ENCODE measurements at places on chromosomes 16 and 17. TPM values are rescaled to one million over a fixed set of nuclear protein-coding genes. Genes with fewer than 3 reads are reported as not detected.

GRCh38 chr17:38958326-38958725, 8.9 kb downstream of the FBXO47 start:
- DNase-seq = no peak

GRCh38 chr16:48531011-48531962, 78.7 kb downstream of the N4BP1 start:
- DNase-seq = no peak

GRCh38 chr17:67258821-67259468, 13.9 kb upstream of the HELZ start:
- no peak for DNase-seq

DNA sequence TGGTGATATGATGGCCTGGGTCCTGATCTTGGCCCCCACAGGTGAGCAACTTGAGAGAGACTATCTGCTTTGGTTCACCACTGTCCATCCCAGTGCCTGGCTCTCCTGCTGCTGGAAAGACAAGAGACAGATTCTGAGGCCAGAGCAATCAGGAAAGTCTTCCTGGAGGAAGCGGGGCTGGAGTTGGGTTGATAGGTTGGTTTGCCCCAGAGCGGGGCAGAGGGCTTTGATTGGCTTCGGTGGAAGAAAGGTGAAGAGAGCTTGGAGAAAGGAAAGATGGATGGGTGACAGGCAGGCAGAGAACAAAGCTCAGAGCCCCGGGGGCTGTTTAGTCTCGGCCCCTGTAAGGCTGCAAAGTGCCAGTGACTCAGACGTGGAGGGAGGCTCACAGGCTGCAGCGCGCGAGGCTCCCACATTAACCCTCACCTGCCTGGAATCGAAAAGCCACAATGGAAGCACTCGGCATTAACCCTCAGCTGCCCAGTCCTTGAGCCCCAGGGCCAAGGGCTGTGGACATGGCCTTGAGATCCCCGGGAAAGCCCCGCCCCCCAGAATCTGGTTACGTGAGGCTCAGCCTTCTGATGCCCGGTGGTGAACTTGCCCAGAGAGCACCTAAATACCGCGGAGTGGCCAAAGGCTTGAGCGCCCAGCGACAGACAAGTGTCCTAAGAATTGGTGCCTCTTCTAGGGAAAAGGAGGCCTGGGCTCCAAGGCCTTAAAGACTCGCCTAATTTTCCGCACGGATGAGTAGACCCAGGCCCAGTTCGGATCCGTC, 996 bp upstream of the CPNE2 start:
- peak; percentile 81 for DNase-seq

Gene ANKRD40CL
- total RNA-seq = not detected

Gene MYH3
- total RNA-seq = 0.99 TPM

All from H1 (cell line).